ENCODE measurements at places on chromosomes 5 and 9. TPM values are rescaled to one million over a fixed set of nuclear protein-coding genes. Genes with fewer than 3 reads are reported as not detected.
A peak's percentile ranks its signal among the peaks of the same experiment; 100 is the strongest.

GRCh38 chr9:33375238-33375840 lies 27.0 kb downstream of the AQP7 start:
- DNase-seq, result no peak

GRCh38 chr5:178293400-178293799 lies 60.8 kb upstream of the PHYKPL start:
- no peak for DNase-seq

GRCh38 chr5:146785065-146785464 lies 93.5 kb downstream of the PPP2R2B start:
- DNase-seq, result no peak

- DNase-seq, result no peak
These were observed 282.2 kb downstream of the DTWD2 start for GRCh38 chr5:118705959-118706667.

- DNase-seq, result no peak
These were observed 28.3 kb upstream of the IL33 start for GRCh38 chr9:6187272-6187671.

DNA sequence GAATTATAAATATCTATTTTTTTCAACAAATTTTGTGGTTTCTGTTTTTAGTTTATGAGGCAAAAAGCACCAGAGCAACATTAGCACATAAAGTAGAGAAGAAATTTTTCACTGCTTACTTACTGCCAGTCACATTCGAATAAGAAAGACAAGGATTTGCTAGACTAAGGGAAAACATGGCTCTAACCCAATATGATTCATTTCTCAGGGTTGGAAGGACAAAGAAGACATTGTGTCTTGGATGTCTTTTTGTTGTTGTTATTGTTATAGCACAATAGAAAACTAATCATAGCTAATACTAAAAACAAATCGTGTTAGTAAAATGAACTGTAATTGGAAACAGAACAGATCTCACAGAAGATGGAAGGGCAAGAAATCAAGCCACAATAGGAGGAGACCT lies 90.9 kb upstream of the SLCO6A1 start:
- no peak for DNase-seq

DNA sequence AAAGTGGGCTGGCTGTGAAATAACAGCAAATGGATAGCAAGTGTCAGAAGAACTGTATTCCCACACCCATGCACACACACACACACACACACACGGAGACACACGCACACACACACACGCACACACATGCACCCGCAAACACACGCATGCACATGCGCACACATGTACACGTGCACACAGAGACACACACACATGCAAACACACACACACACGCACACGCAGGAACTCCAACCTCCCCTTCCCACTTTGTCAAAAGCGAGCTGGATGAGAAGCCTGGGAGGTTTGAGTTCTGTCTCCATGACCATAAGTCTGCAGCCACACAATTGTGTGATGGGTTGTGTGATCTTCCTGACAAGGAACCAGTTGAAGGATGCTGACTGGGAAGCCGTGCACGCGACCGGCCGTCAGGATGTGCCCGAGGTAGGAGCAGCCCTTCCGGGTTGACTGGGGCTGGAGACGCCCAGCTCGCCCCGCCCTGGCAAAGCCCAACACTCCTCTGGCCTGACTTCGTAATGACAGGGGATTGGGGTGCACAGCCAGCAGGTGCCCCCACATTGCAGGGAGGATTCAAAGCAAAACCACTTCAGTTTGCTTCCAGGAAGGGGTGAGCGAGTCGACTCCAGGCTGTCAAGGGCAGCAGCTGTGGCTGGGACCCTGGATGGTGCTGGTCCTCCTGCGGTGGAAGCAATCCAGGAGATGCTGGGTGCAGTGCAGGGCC lies 29.3 kb upstream of the NKD2 start:
- DNase-seq, result no peak

GRCh38 chr5:61784341-61784740 lies 452.3 kb downstream of the ZSWIM6 start:
- DNase-seq, result no peak

DNA sequence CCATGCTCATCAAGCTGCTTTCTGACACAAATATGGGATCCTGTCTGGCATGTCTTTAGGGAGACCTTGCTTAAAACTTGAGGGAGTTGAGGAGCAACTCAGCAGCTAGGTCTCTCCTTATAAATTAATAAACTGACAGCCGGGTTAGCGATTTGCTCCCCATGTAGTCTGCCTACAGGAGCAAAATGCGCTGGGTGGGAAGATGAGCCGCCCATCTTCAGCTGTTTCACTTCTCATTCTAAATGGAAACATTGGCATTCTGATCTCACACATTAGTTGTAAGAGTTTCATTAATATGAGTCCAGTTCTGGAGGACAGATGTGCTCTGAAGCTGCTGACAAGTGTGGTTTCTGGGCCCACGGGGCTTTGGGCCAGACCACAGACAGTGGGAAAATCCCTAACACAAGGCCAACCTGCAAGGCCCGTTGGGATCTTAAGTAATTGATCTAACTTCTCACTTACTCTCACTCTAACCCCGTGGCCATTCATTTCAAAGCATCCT lies 197.0 kb downstream of the MCTP1 start:
- no peak for DNase-seq

DNA sequence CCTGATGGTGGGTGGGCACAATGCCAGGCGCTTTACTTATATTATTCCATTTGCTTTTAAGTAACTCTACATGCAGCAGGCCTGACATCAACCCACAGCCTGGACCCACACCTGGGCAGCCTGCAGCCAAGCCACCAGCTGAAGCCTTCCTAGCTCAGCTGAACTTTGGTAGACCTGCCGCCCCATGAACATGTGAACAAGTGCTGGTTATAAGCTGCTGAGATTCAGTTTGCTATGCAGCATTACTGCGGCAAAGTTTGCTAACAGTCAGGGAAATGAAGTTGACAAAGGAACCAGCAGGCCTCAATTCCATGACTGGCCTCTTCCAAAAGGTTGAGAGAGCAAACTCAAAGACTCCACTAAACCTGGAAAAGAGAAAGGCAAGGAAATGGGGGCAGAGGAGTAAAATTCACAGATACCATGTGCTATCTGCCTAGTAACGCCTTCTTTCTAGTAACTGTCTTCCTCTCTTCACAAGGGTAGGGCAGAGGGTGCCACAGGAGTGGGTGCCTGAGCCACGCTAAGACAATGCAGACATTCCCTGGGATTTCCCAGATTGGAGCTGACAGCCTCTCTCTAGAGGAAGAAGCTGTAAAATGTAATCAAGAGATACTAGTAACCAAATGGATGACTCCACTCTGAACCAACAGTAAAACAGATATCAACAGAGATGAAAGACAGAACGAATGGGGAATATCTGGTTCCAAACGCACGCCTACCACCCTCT lies 2.9 kb downstream of the BOD1 start:
- no peak for DNase-seq

DNA sequence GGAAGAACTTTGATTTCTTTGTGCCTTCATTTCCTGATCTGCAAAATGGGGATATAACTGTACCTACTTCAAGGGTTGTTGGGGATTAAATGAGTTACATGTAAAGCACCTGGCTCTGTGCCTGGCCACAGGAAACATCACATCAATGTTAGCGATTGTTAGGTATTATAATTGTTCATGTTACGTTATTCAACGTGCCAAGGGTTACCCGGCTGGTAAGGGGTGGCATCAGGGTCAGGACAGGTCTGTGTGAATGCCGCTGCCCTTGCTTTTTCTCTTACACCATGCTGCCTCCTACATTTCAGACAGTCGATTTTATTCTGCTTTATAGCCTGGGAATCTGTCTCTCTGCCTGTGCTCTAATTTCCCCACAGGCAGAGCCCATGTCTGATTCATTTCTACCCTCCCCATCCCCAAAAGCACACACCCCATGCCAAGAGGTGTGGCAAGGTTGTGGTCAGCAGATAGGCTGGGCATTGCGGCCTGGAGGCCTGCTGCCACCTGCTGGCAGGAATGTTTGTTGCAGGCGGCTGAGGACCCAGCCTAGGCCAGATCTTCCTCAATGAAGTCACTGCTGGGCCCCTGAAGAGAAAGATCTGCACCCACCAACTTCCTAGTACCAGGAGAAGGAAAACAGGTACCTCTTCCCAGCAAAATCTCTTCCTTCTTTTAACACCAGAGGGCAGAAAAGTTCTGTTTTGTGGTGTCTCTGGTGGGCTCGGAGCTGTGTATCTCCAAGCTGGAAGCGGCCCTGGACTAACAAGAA lies 5.3 kb downstream of the ANKS6 start:
- DNase-seq, result peak; percentile 88

GRCh38 chr5:141560725-141561483 lies 57.9 kb downstream of the DIAPH1 start:
- DNase-seq, result peak; percentile 86

DNA sequence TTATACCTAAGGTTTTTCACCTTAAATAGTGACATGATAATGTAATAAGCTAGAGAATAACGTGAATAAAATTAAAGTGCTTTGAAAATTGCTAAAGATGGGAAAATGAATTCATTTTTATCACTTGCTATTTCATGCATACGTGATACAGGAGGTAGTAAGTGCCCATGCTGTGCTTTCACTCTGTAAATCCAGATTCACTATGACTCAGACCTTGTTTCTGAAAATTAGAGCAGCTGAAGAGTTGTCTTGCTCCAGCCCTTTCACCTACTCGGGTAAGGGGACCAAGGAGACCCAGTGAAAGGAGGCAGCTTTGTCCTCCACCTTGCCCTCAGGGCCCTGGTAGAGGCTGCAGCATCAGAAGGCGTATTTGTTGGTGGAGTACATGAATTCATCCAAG lies 87.9 kb downstream of the ANKH start:
- DNase-seq, result no peak

GRCh38 chr9:121262953-121263352 lies 5.0 kb upstream of the GSN start:
- no peak for DNase-seq

DNA sequence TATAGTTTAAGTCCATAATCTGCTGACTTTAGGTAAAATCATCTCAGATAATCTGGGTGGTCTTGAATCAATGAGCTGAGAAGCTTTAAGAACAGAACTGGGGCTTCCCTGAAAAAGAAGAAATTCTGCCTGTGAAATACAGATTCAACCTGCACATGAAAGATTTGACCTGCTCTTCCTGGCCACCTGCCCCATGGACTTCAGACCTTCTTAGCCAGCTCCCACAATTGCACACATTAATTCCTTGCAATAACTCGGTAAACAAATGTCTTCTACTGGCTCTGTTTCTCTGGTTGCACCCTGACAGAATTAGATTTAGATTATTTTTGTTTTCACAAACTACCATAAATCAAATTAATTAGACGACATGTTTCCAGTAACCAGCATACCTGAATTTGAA lies 2117.9 kb upstream of the C9orf72 start:
- DNase-seq, result no peak

- DNase-seq, result no peak
These were observed 174.0 kb upstream of the WWC1 start for GRCh38 chr5:168117469-168117868.

Gene NR4A3
- total RNA-seq, result 0.41 TPM

Gene BNC2
- 1.5 TPM for total RNA-seq

Gene FNIP1
- 47.7 TPM for total RNA-seq

Gene ADRA1B
- total RNA-seq, result 2.9 TPM

Gene C6
- total RNA-seq, result not detected

Gene ABLIM3
- total RNA-seq, result 35.2 TPM

Gene CAVIN4
- total RNA-seq, result 3.6 TPM

Gene LHFPL2
- 33.1 TPM for total RNA-seq

Gene WNT8A
- not detected for total RNA-seq

Gene SLCO6A1
- total RNA-seq, result not detected

Gene SLC22A5
- total RNA-seq, result 19.1 TPM

Gene KIF24
- total RNA-seq, result 1.2 TPM

Gene EFNA5
- 24.6 TPM for total RNA-seq

Gene ADAM19
- total RNA-seq, result 61.0 TPM

Measured in kidney epithelial cell (primary cell).